Stimulated activated CD4-positive, alpha-beta T cell treated with anti-CD3 and anti-CD28 coated beads, Interleukin-4, amount 100 ng/mL, for 1 hour (primary cell): ENCODE measurements at places on chromosomes 6 and 20.

GRCh38 chr6:89580997-89581666 is 57.4 kb downstream of the LYRM2 start:
- DNase-seq: no peak

GRCh38 chr6:19892260-19892659 is 55.1 kb downstream of the ID4 start:
- no peak for DNase-seq

DNA sequence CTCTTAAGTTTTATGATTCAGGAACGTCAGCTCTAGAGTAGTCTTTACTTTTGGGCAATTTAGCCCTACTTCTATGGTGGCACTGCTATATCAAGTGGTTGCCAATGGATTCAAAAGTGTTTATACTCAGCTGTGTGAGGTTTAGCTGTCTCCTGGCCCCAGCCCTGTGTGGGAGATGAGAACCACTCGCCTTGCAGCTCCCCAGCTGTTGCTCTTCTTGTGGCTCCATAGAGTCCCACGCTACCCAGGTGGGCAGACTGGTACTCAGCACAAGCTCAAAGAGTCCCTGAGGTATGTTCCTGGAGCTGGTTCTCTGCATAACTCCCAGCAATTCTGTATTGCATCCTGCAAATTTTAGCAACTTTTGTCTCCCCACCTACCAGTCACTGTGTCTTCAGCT is 59.6 kb downstream of the C6orf118 start:
- no peak for DNase-seq

- no peak for DNase-seq
These were observed 17.5 kb downstream of the KCNQ2 start for GRCh38 chr20:63454731-63455567.

- no peak for DNase-seq
These were observed 73.7 kb downstream of the PHF20 start for GRCh38 chr20:35845561-35845960.

GRCh38 chr6:93329301-93330000 is 89.9 kb downstream of the EPHA7 start:
- no peak for DNase-seq

DNA sequence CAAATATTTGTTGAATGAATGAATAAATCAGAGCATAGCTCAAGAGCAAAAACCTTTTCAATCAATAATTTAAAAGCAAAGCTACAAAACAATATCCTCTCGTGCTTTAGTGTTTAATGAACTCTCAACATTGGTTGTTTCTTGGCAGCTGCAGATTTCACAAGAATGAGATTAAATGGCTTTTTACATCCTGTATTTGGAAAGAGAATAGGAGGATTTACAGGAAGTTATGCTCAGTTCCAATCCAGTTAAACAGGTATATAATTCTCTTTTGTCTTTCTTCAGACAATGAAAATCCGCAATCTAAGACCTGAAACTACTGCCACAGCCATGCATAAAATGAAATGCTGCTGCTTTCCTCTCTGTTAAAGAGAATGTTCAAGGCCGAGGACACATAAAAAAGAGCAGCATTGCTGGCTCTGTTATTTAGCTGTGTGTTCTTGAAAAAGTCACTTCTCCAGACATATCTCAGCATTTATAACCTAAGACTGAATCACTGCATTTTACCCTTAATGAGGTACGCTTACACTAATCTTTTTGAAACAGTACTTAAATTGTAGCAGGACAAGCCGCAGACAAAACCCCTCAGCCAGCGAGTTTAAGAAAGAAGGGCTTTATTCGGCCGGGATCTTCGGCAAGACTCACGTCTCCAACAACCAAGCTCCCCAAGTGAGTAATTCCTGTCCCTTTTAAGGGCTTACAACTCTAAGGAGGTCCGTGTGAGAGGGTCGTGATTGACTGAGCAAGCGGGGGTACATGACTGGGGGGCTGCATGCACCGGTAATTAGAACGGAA is 3.6 kb downstream of the C6orf52 start:
- no peak for DNase-seq

- no peak for DNase-seq
These were observed 47.5 kb downstream of the PHF3 start for GRCh38 chr6:63683071-63683603.

DNA sequence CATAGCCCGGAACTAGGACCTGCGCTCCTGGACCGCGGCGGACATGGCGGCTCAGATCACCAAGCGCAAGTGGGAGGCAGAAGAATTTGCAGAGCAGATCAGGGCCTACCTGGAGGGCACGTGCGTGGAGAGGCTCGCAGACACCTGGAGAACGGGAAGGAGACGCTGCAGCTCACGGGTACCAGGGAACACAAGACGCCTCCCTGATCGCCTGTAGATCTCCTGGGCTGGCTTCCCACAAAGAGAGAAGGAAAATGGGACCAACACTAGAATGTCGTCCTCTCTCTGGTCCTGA is 15.1 kb upstream of the HLA-A start:
- DNase-seq: no peak

DNA sequence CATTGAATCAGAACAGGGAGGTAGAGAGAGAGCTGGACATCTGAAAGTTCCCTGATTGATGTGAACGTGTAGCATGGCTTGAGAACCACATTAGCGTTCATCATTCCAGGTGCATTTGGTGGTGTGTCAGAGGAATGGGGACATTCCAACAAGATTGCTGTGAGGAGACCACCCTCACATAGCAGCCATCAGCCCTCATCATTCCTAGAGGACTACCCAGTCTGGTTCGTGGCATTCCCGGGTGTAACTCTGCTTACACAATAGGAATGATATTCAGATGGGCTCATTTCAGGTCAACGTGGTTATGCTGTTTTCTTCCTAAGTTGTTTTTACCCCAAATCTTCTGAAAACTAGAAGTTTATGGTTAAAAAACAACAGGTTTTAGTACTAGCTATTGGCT is 62.2 kb upstream of the KLHL31 start:
- no peak for DNase-seq

DNA sequence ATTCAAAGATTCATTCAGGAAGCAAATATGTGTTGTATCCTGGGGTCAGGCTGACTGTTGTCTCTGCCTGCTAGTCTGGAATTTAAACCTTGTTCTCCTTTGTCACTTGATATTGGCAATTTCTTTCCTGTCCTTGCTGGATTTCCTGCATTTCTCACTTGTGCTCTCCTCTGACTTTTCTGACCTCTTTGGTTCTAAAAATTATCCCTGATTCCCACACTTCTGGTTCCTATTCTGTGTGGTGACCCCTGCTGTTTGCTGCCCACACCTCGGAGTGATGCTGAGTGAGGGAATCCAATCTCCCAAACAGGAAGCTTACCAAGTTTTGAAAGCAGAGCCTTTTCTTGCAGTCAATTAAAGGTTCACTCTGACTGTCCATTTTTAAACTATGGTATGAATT is 345.3 kb downstream of the CDKAL1 start:
- no peak for DNase-seq

DNA sequence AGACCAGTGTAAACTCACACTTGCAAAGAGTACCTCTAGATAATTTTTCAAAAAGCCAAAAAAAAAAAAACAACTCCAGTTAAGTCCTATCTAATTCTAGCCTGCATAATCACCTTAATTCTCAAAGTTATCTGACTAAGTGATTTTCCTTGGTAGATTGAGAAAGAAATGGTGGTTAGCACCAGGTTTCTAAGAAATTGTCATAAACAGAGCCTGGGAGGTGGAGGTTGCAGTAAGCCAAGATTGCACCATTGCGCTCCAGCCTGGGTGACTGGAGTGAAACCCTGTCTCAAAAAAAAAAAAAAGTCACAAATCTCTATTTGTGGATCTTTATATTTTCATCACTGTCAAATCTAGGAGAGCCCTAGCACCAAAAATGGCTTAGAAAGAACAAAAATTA is 8.9 kb downstream of the FBXO5 start:
- no peak for DNase-seq

DNA sequence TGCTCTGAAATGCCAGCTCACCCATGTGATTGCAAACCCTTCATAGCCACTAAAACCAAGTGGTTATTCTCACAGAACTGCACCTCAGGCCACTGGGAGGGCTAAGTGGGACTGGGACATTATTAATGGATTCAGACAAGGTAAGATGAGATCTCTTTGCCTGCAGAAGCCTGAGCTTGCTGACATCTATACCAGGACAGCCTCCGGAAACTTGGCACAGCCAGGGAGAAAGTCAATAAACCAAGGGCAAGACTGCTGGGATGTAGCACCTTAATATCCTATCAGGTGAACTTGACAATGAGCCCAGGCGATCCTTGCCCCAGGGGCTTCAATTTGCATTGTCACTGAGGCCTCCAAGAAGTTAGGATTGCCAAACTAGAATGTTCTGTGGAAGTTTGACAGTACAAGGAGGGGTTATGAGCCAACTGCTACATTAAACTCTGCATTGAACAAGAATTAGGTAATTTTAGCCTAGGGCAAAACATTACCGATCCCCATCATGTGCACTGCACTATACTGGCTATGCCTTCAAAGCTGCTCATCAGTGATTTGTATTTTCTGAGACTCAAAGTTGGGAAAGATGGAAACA is 60.1 kb upstream of the RALGAPA2 start:
- no peak for DNase-seq

- no peak for DNase-seq
These were observed 1.8 kb upstream of the DNPH1 start for GRCh38 chr6:43231053-43231452.

DNA sequence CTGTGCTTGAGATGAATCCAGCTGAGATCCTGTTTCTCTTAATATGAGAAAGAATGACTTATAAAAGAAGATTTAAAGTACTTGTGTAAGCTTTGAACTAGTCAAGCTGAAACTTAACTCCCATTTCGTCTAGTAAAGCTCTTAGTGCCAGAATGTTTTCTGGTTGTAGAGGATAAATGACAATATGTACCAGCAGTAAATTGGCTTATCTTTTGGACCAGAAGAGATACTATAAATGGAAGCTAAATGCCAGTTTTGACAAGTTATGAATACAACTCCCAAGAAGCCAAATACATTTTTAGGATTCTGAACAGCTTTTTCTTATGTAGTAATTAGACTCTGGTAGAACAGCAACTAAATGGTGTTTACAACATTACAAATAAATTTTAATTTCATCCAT is 608.7 kb downstream of the EYS start:
- no peak for DNase-seq
